Stimulated activated CD4-positive, alpha-beta T cell treated with anti-CD3 and anti-CD28 coated beads, Interleukin-15, amount 100 ng/mL, for 1 hour (primary cell): ENCODE measurements at places on chromosomes 12 and 14.

- DNase-seq = no peak
Measured at GRCh38 chr14:80291101-80291500, 79.8 kb upstream of the DIO2 start.

DNA sequence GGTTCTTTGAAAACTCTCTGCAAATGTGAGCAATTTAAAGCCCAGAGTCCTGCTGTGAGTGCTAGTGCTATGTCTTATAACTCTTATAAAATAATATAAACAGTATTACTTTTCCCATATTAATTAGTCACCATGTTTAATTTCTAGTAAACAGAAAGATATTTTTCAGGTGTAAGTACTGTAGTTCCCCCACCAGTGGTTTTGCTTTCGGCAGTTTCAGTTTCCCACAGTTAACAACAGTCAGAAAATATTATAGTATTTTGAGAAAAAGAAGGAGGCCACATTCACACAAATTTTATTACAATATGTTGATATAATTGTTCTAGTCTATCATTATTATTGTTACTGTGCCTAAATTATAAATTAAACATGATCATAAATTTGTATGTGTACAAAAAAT, 800.5 kb downstream of the LRFN5 start:
- no peak for DNase-seq

GRCh38 chr14:33455654-33456345, 495.1 kb downstream of the EGLN3 start:
- DNase-seq = no peak

GRCh38 chr12:45879363-45879895, 110.9 kb downstream of the SCAF11 start:
- DNase-seq = no peak

DNA sequence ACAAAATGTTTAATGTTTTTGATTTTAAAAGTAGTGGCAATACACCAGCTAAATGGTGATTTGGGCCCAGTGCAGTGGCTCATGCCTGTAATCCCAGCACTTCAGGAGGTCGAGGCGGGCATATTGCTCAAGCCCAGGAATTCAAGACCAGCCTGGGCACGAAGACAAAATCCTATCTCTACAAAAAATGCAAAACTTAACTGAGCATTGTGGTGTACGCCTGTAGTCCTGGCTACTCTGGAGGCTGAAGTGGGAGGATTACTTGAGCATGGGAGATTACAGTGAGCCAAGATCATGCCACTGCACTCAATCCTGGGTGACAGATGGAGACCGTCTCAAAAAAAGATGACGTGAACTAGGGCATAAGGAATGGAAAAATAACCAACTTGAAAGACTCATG, 4.7 kb downstream of the RPL36AL start:
- no peak for DNase-seq

DNA sequence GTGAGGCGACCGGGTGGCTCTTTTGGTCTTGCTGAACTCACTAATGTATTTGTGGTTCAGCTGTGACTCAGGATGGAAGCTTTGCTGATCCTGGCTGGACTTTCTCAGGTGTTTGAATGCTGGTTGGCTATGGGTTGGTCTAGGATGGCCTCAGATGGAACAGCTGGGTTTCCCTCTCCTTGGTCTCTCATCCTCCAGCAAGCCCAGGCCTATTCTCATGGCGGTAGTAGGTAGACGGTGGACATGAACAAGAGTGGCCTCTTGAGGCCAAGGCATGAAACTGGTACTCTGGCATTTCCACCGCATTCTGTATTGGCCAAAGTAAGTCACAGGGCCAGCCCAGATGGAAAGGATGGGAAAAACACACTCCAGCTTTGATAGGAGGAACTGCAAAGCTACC, 11.8 kb upstream of the POLR3B start:
- no peak for DNase-seq

DNA sequence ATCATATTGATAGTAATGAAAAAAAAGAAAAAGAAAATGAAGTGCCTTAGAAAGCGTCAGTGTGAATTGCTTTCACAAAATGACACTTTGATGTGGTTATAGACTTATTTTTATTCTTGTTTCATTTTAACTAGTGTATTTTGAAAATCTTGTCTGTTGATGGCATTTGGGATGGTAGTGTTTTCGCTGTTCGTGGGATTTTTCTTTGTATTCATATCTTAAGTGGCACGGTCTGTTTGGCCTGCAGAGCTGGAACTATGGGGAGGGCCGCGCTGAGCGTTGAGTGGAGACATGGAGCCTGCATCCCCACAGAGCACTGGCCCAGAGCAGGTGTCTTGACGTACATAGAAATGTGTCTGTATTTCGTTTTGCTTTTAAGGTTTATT, 61.6 kb downstream of the WDR20 start:
- DNase-seq = no peak

DNA sequence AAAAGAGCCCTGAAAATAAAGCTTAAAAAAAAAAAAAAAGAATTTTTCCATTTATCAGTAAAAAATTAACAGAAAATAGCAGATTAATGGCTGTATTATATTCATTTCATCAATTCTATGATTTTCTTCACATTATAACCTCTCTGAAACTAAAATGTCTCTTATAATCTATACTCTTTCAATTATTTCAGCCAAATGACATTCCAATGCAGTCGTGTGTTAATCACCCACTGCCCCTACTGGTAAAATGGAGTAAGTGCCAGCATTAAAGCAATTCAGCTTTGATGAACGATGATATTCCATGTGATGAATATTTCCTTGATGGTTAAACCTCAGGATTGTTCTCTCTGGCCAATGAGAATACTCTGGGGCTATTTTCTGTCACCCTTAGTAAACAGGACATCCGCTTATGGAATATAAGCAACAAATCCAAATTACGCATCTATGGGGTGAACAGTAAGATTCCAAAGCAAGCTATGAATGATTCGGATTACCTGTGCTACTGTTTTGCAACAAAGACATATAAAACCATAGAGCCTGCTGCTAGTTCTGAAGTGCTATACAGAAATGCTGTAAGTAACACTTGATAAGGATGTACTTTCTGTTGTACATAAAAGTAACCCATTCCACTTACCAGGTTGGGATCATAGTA, 20.3 kb upstream of the SYCP3 start:
- no peak for DNase-seq

- DNase-seq = no peak
Measured at GRCh38 chr12:18057051-18057450, 32.9 kb downstream of the RERGL start.

GRCh38 chr12:38785381-38785780, 120.0 kb downstream of the CPNE8 start:
- no peak for DNase-seq

- no peak for DNase-seq
Measured at GRCh38 chr12:75155962-75156361, 53.7 kb downstream of the KCNC2 start.

GRCh38 chr12:66352197-66352596, 49.9 kb downstream of the HELB start:
- DNase-seq = no peak

DNA sequence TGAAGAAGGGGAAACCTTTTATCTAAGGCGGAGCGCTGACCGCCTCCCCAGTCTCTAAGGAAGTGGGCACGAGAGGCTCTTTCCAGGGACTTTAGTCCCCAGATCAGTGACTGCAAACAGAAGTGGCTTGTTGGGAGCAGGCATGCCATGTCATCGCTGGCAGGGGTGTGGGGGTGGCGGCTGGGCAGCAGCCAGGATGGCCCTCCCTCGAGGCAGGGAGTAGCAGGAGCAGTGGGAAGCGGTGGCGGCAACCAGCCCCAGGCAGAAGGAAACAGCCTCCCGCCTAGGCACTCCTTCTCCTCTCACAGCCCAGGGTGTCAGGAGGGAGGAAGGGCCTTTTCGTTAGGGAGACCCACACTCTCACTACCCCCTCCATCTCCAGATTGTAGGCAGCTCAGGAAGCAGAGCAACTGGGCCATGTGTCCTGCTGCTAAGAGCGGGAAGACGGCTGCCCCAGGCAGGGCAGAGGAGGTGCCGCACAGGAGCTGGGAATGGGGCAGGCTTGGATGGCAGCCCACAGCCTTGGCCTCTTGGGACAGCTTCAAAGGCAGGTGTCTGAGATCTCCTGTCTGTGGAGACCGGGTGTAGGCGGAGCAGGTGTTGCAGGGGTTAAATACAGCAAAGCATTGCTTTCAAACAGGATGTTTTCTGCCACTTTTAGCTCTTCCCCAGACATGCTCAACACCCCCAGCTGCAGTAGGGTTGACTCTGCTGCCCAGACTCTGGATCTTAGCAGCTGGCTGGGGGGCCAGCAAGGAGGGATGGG, 21.8 kb downstream of the VDR start:
- DNase-seq = no peak

GRCh38 chr12:65584016-65584415, 240.3 kb upstream of the HMGA2 start:
- no peak for DNase-seq

DNA sequence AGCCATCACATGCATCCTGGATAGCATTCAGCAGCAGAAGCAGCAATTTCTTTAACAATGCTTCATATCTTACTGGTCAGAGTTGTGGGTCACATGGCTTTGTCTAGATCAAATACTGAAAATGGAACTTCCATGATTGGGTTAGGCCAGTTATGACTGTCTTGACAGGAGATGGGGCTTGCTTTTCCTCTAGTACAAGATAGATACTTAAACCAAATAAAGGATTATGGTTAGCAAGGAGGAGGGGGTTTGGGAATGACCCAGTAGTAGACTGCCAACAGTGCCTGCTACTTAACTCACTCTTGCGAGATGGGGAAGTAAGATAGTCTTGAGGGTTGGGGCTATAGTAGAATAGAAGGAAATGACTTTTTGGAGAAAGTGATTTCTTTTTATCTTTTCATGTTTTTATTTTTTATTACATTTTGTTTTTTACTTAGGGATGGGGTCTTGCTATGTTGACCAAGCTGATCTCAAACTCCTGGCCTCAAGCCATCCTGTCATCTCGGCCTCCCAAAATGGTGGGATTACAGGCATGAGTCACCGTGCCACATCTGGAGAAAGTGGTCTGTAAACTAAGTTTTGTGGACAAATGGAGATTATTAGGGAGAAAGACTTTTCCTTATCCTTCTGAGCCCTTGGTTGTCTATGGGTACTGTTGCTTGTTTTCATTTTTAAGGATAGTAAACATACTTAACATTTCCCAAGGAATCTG, 37.6 kb downstream of the WNK1 start:
- no peak for DNase-seq

DNA sequence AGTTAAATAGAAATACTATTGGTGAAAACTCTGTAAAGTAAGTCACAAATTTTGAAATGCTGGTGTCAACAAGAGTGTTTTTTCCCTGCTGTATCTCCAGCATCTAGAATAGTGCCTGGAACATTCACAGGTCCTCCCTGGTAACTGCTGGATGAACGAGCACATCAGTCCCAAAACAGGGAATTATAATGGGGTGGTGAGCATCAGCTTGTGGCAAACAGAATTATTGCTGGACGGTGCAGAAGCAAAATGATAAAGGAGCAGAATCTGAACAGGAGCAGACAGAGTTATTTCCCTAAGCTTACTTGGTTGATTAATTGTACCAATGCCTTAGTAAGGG, 129.9 kb downstream of the GRIP1 start:
- DNase-seq = no peak

GRCh38 chr12:71969330-71969729, 30.7 kb downstream of the TPH2 start:
- DNase-seq = no peak

GRCh38 chr12:14970473-14970872, 2.4 kb upstream of the PDE6H start:
- no peak for DNase-seq

DNA sequence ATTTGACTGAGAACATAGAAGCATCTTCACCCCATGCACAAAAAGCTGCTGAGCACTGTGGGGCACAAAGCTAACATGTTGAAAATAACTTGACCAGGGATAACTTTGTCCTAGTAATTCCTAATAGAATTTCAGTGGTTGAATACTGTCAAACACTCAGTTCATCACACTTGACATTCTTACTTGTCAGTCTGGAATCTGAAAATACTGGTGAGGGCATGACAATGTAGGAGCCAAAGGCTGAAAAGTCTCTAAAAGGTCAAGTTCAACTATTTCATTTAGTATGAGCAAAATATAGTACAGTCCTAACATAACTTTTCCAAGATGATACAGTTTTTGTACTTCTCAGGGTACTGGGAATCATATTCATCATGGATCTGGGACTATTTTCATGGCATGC, 504.4 kb upstream of the LMO3 start:
- DNase-seq = no peak

- no peak for DNase-seq
Measured at GRCh38 chr12:13250416-13250815, 53.9 kb downstream of the EMP1 start.

- DNase-seq = no peak
Measured at GRCh38 chr12:68495336-68496070, 115.2 kb upstream of the RAP1B start.

DNA sequence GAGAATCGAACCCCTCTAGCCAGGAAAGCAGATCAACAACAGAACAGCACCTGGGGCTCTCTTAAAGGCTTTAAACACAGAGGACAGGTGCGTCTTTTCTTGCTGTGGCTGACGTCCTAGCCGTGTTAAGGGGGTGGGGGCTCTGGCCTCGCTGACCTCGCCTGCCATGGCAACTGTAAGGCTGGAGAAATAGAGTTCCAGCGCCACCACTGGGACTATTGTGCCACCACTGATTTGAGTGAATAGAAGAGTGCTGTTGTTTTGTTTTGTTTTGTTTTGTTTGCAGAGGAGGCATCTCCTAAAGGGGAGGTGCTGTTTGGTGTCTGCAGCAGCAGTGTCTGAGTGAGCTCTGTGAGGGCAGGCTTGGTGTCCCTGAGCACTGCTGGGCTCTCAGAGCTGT, 34.2 kb upstream of the PRMT8 start:
- no peak for DNase-seq

DNA sequence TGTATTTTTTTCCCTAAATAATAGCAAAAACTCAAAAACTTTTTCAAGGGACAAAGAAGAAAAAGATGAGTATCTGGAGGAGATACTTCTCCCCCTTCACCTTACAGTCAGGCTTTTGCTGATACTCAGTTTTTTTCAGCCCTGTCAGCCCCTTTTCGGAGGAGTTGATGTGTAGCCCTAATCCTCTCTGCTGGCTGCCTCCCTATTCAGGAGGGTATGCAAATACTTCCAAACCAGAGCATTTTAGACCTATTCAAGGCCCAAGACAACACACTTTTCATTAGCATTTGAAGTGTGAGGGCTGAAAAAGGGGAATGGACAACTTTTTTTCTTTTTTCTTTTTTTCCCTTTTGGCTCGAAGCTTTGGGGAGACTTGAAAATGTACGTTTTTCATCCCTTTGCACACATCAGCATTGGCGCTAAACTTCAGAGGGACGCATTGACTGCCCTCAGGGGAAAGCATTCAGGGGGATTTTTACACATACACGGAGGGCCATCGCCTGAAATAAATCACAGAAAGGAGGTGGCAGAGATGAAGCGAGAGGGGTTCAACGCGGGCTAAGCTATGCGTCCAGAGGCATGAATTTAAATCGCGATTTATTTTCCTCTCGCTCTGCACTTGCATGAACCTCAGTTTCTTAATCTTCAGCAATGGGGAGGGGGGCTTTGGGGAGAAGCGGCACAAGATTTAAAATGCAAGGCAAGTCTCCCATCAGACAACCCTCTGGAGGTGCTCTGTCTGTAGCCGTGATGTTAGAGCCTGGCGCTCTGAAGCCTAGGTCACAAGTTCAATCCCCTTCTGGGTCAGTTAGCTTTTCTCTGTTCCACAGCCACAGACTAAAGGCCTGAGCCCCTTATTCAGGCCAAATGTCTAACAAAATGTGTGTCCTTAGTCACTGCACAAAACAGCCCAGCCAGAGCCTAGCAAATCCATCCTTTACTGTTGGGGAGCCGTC, 86.3 kb downstream of the ASCL1 start:
- no peak for DNase-seq

GRCh38 chr14:89276424-89276975, 140.5 kb downstream of the FOXN3 start:
- peak; percentile 16 for DNase-seq

GRCh38 chr12:52561880-52562449, 9.0 kb upstream of the KRT71 start:
- no peak for DNase-seq

- no peak for DNase-seq
Measured at GRCh38 chr14:62429683-62430082, 615.6 kb downstream of the KCNH5 start.
